ENCODE measurements at places on chromosomes 3 and 15.

- DNase-seq: no peak
These were observed 476.0 kb downstream of the MFSD1 start for GRCh38 chr3:159277814-159278213.

- no peak for DNase-seq
These were observed 14.1 kb downstream of the ITGA11 start for GRCh38 chr15:68417897-68418296.

DNA sequence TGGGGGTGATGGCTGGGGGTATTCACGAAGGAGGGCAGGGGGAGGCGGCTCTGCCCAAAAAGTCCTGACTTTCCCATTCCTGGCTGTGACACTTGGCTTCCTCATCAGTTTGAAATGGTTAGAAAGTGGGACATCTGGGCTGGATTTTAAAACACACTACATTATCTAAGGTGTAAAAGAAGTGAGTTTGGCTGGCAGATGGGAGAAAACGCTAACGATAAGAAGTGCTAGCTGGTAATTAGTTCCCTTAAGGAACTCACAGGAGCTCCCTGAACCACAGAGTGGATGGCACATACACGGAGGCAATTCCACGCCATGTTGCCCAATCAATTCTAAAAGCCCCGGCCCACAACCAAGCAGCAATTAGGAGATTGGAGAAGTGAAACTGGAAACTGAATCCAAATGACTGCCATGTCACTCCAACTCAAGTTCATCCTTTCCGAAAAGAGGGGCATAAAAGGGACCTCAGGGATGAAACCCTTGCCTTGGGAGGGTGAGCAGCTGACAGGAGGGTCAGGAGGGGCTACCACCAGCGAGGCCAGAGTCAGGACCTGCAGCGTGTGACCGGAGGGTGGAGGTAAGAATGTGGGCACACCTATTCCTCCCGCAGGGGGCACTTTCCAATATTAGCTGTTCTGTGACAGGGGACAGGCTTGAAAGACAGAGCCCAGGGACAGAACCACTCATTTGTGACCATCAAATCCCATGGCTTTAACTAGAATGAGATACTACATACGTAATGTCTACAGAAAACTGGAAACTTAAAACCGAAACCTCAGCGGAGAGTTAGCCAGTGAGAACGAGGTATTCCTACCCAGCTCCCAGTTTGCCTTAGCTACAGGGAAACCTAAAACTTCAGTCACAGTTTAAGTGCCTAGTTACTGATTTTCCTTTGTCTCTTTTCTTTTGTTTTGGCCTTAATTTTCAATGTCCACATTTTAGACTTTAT lies 95.3 kb upstream of the OXTR start:
- no peak for DNase-seq

DNA sequence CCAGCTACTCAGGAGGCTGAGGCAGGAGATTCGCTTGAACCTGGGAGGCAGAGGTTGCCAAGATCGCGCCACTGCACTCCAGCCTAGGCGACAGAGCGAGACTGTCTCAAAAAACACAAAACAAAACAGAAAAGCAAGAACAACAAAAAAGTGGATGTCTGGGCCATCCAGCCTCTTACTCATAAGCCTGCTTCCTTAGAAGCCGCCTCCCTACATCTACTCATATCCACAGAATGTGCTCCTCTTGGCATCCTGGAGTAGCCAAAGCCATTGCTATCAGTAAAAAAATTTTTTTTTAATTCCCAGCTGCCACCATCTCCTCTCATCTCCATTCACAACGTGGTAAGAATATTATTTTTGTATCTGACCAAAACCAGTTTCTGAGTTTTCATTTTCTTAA lies 10.8 kb downstream of the ZSCAN2 start:
- no peak for DNase-seq

DNA sequence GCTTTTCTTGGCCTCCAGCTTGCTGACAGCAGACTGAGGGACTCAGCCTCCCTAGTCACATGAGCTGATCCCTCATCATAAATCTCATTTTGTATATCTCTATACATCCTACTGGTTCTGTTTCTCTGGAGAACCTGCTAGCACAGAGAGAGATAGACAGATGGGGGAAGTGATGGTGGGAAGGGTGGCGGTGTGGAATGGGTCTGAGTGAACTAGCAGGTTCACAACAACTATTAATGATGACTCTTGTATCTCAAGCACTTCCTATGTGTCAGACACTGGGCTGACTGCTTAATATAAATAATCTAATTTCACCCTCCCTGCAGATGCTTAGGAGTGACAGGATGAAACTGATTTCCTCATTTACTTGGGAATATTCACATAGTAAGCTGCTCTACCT lies 106.9 kb upstream of the TLE3 start:
- DNase-seq: no peak

DNA sequence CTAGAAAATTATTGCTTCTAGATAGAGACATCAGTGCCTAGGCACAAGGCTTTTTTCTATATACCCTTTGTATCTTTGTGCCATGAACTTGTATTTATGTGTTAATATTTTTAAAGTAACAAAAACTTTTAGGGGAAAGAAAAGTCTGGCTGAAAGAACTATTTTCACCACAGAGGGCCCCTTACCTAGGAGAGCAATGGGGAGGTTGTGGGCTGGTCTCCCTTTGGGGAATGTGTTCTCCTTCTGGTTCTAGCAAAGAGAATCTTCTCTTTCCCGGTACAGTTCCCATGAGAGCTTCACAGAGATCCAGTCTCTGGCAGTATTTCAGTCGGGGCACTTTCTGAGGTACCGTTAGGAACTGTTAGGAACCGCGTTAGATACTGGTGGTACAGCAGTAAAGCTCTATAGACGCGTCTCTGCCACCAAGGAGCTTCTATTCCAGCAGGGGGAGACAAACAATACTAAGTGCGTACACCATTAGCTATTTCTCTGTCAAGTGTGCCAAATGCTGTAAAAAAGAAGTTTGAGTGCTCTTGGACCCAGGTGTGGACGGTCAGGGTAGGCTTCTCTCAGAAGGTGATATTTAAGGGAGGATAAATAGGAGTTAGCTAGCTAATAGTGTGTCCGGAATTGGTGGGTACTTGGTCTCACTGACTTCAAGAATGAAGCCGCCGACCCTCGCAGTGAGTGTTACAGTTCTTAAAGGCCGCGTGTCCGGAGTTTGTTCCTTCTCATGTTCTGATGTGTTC lies 4.6 kb upstream of the EPB42 start:
- DNase-seq: peak; percentile 67

- peak; percentile 24 for DNase-seq
These were observed 40.9 kb upstream of the CCR2 start for GRCh38 chr3:46312991-46313390.

- no peak for DNase-seq
These were observed 23.7 kb downstream of the PHLDB2 start for GRCh38 chr3:111882799-111883198.

DNA sequence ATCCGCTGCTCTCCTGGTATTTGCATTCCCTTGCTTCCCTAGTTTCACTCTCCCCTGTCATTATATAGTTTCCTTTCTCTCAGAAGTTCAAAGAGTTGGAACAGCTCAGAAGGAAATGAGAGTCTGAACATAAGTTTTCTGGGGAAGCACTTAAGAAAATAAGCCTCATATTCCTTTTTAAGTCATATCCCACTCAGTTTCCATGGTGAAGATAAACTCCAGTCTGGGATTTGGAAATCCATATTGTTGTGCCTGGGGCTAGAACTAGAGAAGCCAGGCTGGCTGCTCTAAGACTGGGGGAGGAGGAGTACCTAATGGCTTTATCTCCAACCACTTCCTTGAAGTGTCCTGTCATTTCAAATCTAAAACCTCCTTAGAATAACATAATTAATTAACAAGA lies 134.2 kb upstream of the ALCAM start:
- DNase-seq: no peak

DNA sequence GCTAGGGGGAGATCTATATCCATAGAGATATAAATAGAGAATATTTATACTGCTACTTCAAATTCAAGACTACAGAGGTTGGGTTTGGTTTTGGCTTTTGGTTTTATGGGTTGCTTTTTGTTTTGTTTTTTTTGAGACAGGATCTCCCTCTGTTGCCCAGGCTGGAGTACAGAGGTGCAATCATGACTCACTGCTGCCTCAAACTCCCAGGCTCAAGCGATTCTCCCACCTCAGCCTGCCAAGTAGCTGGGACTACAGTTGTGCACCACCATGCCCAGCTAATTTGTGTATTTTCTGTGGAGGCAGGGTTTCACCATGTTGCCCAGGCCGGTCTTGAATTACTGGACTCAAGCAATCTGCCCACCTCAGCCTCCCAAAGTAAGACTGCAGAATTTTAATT lies 3.9 kb upstream of the UBL7 start:
- DNase-seq: no peak

DNA sequence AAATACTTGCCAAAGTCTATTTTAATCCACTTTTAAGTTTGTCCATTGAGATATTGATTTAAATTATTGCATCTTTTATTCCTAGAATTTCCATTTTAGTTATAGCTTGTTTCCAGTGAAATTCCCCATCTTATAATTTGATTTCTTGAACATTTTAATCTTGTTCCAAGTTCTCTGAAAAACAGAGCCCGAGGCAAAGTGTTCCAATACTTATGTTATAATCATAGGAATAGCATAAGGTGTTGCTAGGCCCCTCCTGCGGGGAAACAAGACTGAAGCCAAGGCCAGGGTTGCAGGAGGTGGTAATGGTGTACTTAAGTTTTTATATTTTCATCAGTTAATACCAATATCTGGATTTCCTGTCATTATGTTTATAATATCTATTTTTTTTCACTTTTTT lies 226.6 kb downstream of the ADAMTSL3 start:
- DNase-seq: no peak

DNA sequence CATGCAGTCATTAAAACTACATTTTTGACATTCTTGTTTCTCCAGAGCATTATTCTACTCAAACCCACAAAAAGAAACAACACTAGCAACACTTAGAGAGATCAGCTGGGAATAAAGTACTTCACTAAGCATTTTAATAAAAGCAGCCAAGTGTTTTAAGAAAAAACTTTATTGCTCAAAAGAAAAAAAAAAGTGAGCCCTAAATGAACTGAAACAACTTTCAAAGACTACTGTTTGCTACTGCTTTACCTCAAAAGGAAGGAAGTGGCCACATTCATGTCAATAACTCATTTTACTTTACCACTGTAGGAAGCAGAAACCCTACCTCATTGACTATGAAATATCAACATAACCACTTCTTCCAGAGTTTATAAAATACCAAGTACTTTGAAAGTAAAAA lies 91.3 kb downstream of the UACA start:
- DNase-seq: no peak

DNA sequence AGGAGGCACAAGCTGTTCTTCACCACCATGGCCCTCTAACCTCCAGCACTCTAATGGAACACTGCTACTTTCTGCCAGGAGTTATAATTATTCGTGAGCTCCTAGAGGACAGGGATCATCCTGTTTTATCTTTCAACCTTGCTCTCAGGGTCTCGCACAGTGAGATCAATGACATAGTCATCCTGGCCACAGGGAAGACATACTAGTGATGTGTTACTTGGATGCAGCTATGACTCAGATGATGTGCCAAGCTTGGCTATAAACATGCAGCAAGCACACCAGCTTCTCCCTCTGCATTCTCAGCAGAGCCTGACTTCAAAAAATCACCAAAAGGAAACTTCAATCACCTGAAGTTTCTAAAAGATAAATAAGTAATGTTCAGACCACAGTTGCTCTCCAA lies 203.8 kb upstream of the HES1 start:
- no peak for DNase-seq

GRCh38 chr3:150765949-150766720 lies 3.2 kb upstream of the SIAH2 start:
- DNase-seq: no peak

Measured in midbrain (tissue), 1 donor.